ENCODE measurements at places on chromosomes 1 and 21. TPM values are rescaled to one million over a fixed set of nuclear protein-coding genes. Genes with fewer than 3 reads are reported as not detected.

GRCh38 chr1:226589008-226589733 is 40.6 kb downstream of the STUM start:
- no peaks in the 10 kb centered on the region for H3K36me3 ChIP-seq
- H3K27me3 ChIP-seq, result no peaks in the 10 kb centered on the region
- peaks cover 4% of the 10 kb centered on the region for H3K4me1 ChIP-seq
- H3K27ac ChIP-seq, result no peak overlapping the region
- DNase-seq, result no peak

- H3K36me3 ChIP-seq, result no peaks in the 10 kb centered on the region
- no peak overlapping the region for H3K27ac ChIP-seq
- no peak overlapping the region for H3K4me3 ChIP-seq
- no peaks in the 10 kb centered on the region for H3K4me1 ChIP-seq
Observed at GRCh38 chr1:42551180-42551579, 88.1 kb downstream of the CCDC30 start.

- H3K36me3 ChIP-seq, result peaks cover 17% of the 10 kb centered on the region
- DNase-seq, result no peak
- H3K27ac ChIP-seq, result peak overlapping the region; percentile 49
- no peaks in the 10 kb centered on the region for H3K27me3 ChIP-seq
- H3K4me1 ChIP-seq, result peaks cover 21% of the 10 kb centered on the region
Observed at GRCh38 chr1:235105051-235106043, 23.3 kb downstream of the TOMM20 start.

The TRPM2 gene
- 0.05 TPM for total RNA-seq

GRCh38 chr1:109969146-109969829 is 15.3 kb upstream of the AHCYL1 start:
- no peak overlapping the region for H3K4me3 ChIP-seq
- no peak overlapping the region for H3K27ac ChIP-seq
- DNase-seq, result no peak

All from type B pancreatic cell (in vitro differentiated cells).